ENCODE measurements at places on chromosomes 2 and 18.

DNA sequence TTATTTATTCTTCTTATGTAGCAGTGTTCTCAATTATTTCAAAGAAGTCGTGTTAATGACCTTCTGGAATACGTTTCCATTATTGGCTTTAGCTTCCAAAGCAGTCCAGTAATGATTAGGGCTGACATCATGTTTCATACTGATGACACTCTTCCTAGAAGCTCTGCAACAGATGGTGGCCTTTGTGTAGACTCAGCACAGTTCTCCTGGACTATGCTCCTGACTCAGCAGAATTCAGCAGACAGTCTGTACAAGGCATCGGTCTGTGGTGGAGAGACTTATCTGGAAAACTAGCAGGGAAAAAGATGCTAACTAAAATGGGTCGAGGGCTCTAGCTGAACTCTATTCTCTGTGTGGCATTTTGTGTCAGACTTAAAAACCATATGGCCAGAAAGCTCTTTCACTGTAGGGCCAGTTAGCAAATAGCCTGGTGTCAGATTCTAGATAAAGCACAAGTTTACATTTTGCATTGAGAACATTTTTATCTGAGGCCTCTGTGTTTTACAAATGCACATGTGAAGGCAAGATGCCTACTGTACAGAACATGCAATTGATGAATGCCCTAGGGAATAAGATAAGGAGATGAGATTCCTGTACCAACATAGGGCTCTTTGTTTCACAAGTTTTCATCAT is 35.1 kb downstream of the GULP1 start:
- DNase-seq = no peak

- DNase-seq = no peak
Measured at GRCh38 chr2:30112561-30112960, 34.2 kb upstream of the YPEL5 start.

- no peak for DNase-seq
Measured at GRCh38 chr18:28736951-28737350, 560.0 kb upstream of the CDH2 start.

- no peak for DNase-seq
Measured at GRCh38 chr18:6917072-6917471, 187.6 kb downstream of the ARHGAP28 start.

DNA sequence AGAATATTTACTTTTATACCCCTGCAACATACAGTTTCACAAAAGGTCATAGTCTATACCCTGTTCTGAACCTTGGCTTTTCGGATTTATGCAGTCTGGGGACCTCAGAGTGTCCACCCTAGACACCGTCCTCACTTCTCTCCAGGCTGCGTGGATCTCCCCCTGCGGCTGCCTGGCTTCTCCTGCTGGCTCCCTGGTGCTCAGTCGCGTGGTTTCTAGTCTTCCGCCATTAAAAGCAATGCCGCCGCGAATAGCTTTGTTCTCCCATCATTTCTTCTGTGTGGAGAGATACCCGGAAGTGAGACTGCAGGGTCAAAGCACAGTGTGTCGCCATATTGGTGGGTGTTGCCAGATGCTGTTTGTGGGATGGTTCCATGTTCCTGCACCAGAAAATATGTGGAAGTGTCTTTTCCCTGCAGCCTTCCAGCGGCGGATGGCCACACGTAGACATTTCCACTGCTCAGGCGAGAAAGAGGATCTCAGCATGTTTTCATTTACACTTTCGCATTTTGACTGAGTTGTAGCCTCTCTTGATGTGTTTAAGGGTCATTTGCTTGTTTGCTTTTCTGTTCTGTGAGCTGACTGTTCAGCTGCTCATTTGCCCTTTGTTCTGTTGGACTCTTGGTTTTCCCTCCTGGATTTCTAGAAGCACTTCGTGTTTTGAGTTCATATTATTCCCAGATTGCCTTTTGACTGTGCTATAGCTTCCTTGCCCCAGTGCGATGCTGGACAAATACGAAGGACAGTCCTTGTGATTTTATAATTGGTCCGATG is 22.9 kb upstream of the ASB1 start:
- DNase-seq = no peak

DNA sequence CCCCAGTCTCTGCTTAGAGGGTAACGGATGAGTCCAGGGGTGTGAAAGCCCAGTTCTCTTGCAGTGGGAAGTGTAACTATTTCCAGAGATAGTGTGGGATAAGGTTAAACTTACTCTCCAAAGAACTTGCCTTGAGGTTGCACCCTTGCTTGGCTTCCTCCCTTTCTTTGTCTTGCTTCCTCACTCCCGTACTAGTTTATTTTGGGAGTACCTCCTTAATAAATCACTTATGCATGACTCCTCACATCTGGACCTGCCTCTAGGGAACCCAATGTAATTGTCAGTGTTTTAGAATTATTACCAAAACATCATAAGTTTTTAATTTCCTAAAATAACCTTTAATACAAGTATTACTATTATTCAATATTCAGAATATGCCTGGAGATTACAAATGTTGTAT is 35.2 kb downstream of the CPO start:
- DNase-seq = no peak

DNA sequence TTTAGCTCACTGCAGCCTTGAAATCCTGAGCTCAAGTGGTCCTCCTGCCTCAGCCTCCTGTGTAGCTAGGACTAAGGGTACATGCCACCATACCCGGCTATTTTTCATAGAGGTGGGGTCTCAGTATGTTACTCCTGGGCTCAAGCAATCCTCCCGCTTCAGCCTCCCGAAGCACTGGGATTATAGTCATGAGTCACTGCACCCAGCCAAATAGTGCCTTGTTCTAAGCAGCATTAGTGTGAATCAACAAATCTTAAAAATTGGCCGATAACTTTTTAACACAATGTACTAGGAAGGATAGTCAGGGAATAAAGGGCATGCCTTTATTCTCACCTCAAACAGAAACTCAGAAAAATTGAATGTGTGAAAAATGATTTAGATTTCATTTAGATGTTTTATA is 51.6 kb downstream of the XRCC5 start:
- no peak for DNase-seq

GRCh38 chr18:76937597-76937996 is 115.2 kb downstream of the ZNF236 start:
- no peak for DNase-seq

All from progenitor cell of endocrine pancreas (in vitro differentiated cells).